ENCODE measurements at places on chromosomes 6 and 20. TPM values are rescaled to one million over a fixed set of nuclear protein-coding genes. Genes with fewer than 3 reads are reported as not detected.

Gene ZSCAN31
- total RNA-seq: 8.0 TPM

Gene PRDM13
- total RNA-seq: not detected

Gene CCN6
- not detected for total RNA-seq

Gene UBD
- total RNA-seq: not detected

Gene BTNL2
- total RNA-seq: not detected

Gene MCHR2
- not detected for total RNA-seq

Gene OR2J3
- total RNA-seq: not detected

Gene PEDS1
- 12.2 TPM for total RNA-seq

Gene ZC2HC1B
- not detected for total RNA-seq

Gene ADGRF1
- not detected for total RNA-seq

Gene PCSK2
- not detected for total RNA-seq

Gene SCRT2
- total RNA-seq: not detected

Gene BRPF3
- 10.7 TPM for total RNA-seq

Gene KHDC1
- total RNA-seq: 2.0 TPM

Gene ULBP3
- total RNA-seq: 15.8 TPM

Gene PTK7
- total RNA-seq: 13.7 TPM

Gene CDH4
- total RNA-seq: not detected

Gene ADGRF4
- total RNA-seq: under 0.01 TPM

Gene ETV7
- total RNA-seq: under 0.01 TPM

Gene DPPA5
- total RNA-seq: not detected

Gene HMGCLL1
- not detected for total RNA-seq

Gene TINAG
- total RNA-seq: not detected

Gene DEF6
- 0.19 TPM for total RNA-seq

Gene TMC2
- total RNA-seq: not detected

Gene ANGPT4
- not detected for total RNA-seq

Gene KIAA0408
- 2.4 TPM for total RNA-seq

Gene VPS52
- 45.0 TPM for total RNA-seq

Gene CD93
- 13.4 TPM for total RNA-seq

Gene RSPO4
- total RNA-seq: not detected

Gene LY6G6C
- not detected for total RNA-seq

Gene GGTLC1
- not detected for total RNA-seq

Gene HLA-DRB5
- not detected for total RNA-seq

Gene BMP2
- total RNA-seq: 8.8 TPM

Gene EIF6
- total RNA-seq: 134 TPM

Gene RIPOR2
- total RNA-seq: 5.4 TPM

Gene XKR7
- total RNA-seq: not detected

Gene CYP39A1
- total RNA-seq: 0.44 TPM

Gene LY86
- not detected for total RNA-seq

Gene FOXQ1
- total RNA-seq: 0.06 TPM

Gene MCCD1
- total RNA-seq: not detected

Gene MROH8
- 1.6 TPM for total RNA-seq

Gene DEFB121
- total RNA-seq: not detected

Gene CLIC1
- total RNA-seq: 832 TPM
